ENCODE measurements at places on chromosomes 4 and X.

DNA sequence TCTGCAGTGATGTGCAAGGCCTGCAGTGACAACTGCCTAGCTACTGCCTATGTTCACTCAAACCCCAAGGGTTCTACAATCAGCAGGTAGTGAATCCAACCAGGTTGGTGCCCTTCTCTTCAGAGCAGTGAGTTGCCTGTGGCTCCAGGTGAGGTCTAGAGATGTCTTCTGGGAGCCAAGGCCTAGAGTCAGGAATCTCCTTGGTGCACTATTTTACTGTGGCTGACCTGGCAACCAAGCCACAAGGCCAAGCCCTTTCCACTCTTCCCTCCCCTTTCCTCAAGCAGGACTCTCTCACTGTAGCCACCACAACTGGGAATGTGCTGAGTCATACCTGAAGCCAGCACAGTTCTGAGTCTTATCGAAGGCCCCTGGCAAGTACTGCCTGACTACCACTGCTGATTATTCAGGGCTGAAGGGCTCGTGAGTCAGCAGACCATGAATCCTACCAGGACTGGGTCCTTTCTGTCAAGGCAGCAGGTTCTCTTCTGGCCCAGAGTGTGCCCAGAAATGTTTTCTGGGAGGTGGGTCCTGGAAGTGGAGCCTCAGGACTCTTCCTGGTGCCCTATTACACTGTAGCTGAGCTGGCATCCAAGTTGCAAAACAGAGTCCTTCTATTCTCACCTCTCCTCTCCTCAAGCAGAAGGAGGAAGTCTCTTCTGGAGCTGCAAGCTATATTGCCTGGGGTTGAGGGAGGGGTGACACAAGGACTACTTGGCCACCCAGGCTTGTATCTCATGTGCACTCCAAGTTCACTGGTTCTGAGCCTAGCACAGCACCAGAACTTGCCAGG is 111.6 kb downstream of the BTC start:
- DNase-seq = no peak

DNA sequence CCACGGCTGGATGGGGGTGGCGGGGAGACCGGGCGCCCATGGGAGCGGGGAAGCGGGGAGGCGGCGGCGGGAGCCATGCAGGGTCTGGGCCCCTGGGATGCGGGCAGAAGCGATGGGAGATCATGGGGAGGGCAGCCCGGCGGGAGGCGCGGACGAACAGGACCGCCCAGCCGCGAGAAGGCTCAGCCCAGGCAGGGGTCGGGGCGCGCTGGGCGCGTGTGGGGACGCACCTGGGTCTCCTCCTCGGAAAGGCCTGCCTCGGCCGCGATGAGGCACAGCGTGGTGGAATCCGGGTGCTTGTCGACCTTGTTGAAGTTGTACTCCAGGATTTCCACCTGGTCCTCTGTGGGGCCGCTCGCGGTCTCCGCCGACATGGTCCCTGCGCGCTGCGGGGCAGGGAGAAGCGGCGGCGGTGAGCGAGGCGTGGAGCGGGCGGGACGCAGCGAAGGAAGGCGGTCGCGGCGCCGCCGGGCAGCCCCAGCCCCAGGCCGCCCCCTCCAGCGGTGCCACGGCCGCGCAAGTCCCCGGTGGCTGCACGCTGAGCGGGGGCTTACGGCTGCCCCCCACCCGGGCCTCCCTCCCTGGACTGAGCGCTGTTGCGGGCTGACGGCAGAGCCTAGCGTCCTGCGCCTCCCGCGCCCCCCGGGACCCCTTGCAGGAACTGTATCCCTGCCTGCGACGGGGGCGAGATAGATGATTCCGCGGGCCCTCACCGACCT is 25.3 kb downstream of the HOPX start:
- DNase-seq = peak; percentile 44

DNA sequence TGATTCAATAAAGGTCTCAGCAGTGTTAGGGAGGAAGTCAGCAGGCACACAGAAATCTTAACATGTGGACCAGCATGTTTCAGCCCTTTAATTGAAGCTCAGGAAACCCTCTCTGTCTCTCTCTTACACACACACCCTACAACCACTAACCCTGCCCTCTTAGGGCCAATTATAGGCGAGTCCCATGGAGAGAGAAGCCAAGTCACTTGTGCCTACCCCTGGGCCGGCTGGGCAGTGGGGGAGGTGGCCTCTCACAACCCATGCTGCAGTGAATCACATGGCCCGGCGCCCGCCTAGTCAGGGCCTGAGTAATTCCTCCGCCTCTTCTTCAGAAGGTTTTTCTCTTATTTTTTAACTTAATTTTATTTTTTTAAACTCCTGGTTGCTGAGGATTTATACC is 3.7 kb downstream of the FGD1 start:
- no peak for DNase-seq

GRCh38 chrX:16646366-16647138 is 3.4 kb upstream of the S100G start:
- no peak for DNase-seq

DNA sequence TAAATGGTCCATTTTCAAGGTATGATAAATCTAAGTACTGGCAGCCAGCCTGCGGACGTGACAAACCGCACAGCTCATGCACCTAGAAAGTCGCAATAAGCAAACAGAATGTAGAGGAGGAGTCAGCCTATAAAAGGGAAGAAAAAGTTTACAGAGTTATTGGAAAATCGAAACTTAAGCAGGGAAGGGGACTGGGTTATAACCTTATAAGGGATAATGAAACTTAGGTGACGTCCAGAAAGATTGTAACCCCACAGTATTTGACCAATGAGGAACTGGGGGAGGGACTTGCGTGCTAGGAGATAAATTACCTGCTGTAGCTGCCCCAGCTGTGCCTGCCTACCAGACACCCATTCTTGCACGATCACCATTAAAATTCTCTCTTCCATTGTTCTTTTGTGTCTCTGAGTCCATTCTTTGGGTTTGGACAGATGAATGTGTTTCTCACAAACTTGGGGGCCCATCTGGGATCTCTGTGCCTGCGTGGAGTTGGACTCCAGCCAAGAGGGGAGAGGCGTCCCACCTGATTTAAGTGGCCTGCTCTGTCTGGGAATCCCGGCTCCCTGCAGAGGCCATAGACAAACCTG is 61.0 kb downstream of the ZCCHC12 start:
- no peak for DNase-seq

DNA sequence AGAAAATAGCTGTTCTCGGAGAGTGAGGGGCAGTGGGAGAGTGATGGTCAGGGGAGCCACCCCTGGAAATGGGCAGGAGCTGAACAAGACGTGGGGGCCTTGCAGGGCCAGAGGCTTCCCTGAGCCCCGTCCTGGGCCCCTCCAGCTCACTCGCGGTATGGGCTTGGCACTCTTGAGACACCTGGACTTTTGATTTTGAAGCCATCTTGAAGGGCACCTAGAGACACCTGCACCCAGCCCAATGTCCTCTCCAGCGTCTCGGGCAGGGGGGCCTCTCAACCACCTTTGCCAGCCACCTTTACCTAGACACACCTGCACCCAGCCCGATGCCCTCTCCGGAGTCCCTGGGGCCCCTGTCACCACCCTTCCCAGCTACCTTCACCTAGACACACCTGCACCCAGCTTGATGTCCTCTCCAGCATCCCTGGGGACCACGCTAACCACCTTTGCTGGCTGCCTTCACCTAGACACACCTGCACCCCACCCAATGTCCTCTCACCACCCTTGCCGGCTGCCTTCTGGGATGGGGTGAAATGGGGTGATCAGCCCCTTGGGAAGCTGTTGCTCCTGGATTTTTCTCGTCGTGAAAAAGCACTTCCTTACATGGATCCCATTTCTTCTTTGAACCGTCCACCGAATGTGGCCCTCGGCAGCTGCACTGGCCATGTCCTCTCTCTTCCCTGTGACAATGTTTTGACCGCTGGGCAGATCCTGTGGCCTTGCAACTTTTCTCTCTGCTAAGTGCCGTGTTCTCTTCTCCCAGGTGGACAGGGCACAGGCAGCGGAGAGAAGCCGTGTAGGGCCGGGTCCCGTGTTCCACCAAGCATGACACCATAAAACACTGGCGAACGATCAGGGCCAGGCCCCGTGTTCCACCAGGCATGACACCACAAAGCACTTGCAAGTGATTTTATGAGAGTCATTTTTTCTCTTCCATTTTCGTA is 47.5 kb downstream of the CPZ start:
- no peak for DNase-seq

DNA sequence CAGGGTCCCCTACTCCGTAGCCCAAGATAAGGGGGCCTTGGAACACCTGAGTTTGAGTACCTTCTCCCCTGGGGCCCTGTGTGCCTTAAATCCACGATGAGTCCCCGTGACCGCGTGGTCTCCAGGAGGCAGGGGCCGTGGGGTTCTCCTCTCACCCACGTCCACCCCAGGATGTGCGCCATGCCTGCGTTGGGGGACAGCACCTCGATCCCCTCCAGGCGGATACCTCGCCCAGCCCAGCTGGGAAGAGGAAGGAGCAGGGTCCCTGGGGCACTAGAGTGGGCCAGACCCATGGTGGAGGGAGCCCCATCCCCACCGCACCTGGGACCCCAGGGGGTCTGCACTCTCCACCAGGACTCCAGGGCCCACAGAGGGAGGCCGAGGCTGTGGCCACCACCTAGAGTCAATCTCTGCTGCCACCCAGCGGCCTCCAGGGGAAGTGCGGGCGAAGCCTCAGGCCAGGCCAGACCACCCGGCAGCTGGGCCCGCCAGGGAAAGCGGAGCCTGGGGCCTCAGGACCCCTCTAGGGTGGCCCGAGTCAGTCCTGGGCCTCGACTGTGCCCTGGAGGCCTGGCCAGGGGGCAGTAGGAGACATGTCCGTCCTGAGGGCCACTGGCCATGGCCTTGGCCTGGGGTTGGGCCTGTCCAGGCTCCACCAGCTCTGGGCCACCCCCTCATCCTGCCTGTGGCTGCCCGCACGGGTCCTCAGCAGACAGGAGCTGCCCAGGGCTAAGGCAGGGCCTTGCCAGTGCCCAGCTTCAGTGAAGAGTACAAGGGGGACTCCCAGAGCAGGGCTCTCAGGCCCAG is 55.0 kb downstream of the FAM53A start:
- DNase-seq = peak; percentile 92

- no peak for DNase-seq
Measured at GRCh38 chr4:39614487-39615162, 24.0 kb downstream of the SMIM14 start.

DNA sequence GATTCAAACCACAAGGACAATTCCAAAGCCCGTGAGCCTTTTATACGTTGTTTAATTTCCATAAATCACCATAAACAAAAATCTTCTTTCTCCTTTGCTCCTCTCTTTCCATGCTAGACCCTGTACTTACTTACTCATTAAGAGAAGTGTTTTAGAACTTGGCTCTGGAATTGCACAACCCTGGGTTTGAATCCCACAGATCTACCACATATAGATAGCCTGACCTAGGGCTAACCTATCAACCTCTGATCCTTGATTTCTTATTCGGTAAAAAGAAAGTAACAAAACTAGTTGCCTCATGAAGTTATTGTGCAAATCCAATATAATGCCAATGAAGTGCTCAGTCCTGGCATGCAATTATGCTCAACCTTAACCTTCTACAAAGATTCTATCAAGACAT is 68.8 kb downstream of the ZAR1 start:
- no peak for DNase-seq

DNA sequence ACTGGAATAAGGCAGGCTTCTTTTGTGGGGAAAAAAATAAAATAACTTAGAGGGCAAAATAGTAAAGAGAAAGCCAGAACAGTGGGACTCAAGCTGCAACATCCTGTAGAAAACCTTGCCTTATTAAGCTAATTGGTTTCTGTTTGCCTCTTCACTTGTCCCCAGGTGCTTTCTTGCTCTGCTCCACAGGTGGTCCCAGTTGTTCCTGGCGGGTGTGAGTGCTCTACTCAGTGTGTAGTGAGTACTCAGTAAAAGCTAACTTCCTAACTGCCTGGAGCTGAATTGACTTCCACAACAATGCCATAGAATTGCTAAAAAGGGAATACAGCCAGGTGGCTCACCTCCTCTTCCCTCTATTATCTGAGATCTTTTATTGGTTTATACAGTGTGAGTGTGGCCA is 930.2 kb downstream of the C4orf33 start:
- no peak for DNase-seq

DNA sequence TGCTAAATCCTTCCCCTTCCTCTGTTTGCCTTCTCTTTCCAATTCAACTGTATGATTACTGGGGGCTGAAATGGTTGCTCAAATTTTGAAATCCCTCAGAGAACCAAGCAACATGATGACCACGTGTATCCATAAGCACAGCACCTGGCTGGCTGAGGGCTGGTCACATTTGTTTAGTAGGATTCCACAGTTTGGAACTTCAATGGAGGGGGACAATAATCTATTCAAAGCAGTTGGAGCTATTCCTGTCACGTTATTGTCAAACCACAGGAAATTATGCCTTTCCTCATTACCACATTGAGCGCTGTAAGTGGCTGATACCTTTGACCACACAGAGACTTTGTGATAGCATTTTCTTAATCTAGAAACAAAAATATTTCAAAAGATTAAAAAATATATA is 7.0 kb downstream of the TMSB4X start:
- DNase-seq = no peak

DNA sequence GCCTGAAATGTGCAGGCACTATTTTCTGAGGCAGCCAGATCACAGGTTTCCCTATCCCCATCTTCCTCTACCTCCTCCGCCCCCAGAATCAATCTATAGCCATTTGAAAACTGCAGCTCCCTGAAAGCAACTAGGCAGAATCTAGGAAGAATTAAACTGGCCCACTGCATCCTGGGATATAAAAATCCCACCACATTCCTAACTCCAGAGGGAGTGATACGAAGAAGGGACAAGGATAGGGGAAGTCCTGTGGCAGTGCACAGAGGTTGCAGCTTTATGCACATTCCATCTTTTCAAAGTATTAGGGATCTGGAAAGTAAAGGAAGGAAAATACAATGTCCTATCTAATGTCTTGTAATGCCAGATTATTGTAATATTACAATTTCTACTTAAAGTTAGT is 18.3 kb upstream of the HERC3 start:
- peak; percentile 20 for DNase-seq

GRCh38 chr4:182126603-182127002 is 116.6 kb upstream of the TENM3 start:
- no peak for DNase-seq

GRCh38 chr4:8537041-8537461 is 43.1 kb upstream of the GPR78 start:
- no peak for DNase-seq

GRCh38 chr4:48949518-48950219 is 36.4 kb upstream of the CWH43 start:
- no peak for DNase-seq

DNA sequence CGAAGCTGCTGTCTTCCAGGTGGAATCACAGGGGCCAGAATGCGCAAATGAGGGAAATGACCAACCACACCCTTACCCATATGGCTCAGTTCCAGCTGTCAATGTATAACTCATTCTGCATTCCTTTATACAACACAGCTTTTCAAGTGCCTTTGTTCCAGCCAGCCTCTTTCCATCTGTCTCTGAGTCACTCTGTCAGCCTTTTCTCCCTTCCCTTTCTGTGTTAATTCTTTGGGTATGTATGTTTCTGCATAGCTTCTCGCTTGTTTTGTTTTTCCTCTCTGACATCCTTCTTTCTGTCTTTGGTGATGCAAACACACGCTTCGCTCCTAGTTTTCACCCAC is 54.5 kb downstream of the RS1 start:
- DNase-seq = no peak

DNA sequence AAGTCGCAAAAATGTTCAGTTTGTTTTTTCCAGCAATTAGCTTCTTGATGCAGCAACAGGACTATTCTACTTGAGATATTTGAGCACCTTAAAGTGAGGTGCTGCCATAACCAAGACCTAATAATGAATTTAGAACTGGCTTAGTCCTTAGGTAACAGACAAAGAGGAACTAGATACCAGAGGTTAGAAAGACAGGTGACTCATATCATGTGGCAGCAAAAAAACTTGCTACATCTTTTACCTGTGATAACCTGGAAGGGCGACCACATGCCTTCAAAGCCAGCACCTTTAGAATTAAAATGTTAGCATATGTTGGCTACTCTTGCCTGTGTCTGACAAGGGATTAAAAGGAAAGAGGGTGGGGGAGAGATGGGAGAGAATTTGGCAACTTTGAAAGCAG is 90.4 kb downstream of the ARHGAP6 start:
- DNase-seq = no peak
